ENCODE measurements at places on chromosomes 1 and 21.

GRCh38 chr1:109732390-109732881, 8.4 kb downstream of the GSTM3 start:
- no peak for DNase-seq

GRCh38 chr1:62271948-62272728, 47.1 kb downstream of the KANK4 start:
- peak; percentile 42 for DNase-seq

GRCh38 chr1:161676441-161676840, 13.5 kb downstream of the FCGR2B start:
- DNase-seq, result no peak

DNA sequence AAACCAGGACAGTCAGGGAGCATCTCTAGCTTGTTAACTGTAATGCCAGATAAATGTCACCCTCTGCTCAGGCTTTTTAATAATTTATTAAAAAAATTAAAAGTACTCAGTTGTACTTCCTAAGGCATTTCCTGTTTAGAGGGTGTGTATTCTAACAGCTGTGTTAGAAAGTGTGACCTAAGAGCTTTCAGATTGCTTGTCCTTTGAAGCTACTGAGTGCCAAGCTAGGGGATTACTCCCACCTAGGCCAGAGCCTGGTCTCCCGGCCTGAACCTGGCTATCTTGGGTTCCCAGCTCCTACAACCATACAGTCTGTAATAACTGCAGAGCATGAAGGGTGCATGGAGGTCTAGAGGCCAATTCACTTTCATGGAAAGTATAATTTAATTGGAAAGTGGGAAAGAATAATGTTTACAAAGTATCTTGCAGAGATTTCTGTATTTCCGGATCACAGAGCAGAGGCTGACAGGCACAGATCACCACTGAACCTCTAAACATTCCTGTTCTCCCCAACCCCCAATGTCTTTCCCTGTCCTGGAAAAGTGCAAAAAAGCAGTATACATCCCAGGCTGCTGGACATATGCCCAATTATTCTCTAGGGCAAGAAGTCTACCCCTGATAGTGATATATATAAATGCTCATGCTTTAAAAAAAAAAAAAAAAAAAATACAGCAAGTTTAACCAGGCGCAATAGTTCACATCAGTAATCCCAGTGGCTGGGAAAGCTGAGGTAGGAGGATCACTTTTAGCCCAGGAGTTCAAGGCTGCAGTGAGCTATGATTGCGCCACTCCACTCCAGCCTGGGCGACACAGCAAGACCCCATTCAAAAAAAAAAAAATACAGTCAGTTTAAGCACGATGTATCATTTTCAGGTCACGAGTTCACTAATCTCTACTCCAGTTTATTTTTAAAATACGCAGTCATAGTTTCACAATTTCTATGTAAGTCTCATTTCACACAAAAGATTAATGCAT, 36.7 kb upstream of the RAP1A start:
- no peak for DNase-seq

GRCh38 chr1:213110349-213111300, 59.6 kb downstream of the RPS6KC1 start:
- DNase-seq, result no peak

- no peak for DNase-seq
Observed at GRCh38 chr1:65027666-65028358, 61.5 kb upstream of the JAK1 start.

DNA sequence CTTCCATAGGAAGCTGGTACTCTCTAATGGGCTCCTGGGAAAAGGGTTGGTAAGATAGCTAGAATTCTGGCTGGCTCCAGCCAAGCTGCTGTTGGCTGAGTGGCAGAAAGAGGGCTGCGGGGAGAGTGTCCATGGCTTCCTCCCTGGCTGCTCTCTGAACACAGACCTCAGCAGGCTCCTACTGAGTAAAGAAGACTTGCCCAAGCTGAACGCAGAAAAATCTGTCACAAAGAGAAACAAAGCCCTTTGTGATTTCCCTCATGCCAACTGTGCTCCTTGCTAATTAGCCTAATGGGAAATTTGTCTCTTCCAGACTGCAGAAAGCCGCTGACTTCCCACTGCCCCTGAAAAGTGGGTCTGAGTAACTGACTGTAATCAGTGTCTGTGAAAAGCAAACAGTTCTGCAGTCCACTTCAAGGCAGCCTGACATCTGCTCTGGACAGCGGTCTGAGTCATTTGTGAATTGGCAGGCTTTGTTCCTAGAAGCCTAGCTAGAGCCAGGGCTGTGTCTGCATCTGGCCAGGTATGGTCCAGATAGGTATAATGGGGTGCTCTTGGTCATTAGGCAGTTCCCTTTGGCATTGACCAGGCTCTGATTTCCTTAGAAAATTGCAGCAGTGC, 282.8 kb downstream of the ZNF648 start:
- no peak for DNase-seq

DNA sequence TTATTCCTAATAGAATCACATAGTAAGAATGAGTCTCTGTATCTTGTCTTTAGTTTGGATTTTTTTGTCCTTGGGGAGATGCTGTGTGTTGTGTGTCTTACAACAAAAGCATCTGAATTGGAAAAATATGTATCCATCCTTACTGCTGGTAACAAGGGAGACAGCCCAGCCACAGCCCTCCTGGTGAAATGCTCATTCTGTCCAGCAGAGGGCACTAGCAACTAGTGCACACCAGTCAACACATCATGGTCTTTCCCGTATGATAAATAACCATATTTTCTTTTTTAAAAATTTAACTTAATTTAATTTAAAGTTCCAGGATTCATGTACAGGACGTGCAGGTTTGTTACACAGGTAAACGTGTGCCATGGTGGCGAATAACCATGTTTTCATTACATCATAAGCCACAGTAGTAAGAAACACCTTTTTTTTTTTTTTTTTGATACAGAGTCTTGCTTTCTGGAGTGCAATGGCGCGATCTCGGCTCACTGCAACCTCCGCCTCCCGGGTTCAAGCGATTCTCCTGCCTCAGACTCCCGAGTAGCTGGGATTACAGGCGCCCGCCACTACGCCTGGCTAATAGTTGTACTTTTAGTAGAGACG, 245.1 kb downstream of the PTBP2 start:
- peak; percentile 72 for DNase-seq

DNA sequence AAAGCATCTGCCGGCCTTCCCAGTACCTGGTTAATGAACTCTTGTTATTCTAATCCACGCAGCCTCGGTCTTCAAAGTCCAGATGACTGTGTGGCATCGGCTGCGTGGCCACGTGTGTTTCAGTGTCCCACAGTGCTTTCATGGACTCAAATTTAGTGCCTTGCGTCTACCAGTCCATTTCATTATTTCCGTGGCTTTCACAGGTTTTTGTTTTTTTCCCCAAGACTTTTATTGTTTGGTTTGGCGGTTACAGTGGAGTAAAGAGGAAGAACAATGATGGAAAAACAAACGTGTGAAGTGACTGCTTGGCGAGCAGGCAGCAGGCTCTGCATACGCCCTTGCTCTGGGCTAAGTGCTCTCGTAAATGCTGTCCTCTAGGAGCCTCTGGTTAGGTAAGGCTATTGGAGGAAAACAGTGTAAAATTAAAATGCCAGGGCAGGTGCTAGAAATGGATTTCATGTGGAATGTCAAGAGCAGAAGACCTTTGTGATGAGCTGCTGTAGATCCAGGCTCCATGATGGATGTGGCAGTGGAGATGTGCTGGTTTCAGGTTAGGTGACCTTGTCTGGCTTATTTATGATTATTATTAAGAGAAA, 536.3 kb downstream of the KIF26B start:
- DNase-seq, result no peak

DNA sequence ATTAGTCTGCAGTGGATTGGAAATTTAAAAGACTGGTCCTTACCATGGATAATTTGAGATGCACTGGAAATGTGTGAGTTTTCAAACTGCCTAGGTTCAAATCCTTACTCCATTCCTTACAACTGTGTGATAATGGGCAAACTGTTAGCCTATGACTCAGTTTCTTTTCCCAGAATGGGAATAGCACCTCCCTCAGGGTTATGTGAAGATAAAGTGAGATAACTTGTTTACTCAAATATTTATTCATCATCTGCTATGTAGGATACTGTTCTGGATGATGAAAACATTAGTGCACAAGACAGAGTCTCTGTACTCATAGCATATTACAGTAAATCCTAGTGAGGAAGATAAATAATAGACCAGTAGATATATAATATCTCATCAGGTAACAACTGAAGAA, 28.6 kb downstream of the LRIG2 start:
- no peak for DNase-seq

Data from D341Med (cell line).